ENCODE measurements at places on chromosomes 16 and 17.

DNA sequence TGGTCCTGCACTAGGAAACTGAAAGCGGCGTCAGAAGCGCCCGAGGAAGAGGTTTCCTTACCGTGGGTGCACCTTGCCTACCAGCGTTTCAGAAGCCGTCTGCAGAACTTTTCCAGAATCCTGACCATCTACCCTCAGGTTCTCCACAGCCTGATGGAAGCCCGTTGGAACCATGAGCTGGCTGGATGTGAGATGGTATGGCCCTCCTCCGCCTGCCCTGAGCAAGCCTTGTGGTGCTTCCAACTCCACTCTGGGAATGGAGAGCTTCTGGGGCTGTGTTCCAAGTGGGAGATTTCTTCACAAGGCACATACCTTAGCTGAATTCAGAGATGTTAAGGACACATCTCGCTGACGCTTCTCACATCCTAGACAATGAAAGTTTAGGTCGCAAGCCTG is 51.8 kb upstream of the ENDOV start:
- no peak for DNase-seq

DNA sequence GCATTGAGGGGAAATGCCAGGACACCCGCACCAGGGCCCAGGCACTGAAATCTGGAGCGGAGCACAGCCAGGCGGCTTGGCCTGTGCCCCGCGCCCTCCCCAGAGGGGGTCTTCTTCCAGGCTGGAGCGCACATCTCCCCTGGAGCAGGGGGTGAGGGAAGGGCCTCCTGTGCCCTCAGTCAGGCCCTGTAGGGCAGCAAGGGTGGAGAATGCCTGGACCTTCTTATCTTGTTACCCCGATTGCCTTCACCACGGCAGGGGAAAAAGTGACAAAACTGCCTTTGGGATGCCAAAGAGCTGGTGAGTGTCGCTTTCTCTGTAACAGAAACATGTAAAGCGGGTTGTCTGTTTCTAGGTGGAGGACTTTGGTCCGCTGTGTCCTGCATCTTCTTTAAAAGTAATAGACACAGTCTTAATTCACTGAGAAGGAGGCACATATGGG is 48.3 kb upstream of the BAHCC1 start:
- DNase-seq = no peak

DNA sequence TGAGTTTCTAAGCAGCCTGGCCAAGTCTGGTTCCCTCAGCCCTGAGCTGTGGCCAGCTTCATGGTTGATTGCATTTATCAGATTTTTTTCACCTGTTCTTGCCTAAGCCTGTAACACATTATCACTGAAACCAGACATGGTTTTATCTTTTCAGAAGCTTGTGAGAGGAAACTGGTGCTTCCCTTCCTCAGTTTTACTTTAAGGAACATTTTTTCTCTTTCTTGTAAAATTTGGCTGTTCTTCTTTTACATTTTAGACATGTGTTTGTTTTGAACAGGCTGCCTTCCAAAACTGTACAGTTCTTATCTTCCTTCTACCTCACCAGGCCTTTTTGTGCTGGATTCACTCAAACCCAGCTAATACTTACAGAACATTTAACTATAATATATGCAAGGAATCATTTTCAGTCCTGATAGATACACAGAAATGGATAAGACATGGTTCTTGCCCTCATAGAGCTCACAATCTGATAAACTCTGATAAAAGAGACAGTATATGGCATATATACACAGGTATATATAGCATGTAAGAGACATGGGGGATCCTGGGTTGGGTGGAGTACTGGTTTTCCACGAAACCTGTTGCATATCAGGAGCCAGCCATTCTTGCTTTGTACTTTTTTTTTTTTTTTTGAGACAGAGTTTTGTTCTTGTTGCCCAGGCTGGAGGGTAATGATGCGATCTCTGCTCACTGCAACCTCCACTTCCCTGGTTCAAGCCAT is 44.5 kb downstream of the ZNRF1 start:
- peak; percentile 99 for DNase-seq

DNA sequence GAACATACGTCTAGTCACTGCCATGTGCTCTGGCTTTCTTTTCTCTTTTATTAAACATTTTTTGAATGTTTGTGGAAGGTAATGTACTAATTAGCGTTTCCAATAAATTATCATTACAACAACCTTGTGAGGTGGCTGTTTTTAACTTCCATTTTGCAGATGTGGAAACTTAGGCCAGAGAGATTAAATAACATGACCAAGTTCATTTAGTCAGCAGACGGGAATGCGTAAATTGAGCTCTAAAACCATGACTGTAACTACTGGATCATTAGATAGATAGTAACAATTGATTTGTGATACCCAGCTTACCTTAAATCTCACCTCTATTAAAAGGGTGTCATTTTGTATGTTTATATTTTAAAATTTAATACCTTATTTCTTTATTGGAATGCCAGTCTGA is 49.4 kb downstream of the RABEP1 start:
- no peak for DNase-seq

- no peak for DNase-seq
Measured at GRCh38 chr16:1026784-1027500, 45.4 kb downstream of the SOX8 start.

DNA sequence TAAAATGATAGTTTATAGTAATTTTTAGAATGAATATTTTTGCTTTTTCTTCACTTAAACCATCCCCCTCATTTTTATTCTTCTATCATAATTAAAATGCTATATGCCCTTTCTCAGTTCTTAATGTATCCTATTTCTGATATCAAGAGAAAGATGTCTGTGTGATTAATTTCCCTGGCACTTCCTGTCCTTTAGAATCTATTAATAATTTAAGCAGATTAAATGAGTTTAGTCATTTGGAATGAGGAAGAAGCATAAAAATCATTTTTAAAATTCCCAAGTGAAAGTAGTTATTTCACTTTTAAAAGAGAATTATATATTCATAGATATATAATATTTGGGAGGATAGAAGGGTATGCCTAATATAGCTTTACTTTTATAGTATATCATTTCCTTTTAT is 27.8 kb upstream of the CDR2 start:
- no peak for DNase-seq

DNA sequence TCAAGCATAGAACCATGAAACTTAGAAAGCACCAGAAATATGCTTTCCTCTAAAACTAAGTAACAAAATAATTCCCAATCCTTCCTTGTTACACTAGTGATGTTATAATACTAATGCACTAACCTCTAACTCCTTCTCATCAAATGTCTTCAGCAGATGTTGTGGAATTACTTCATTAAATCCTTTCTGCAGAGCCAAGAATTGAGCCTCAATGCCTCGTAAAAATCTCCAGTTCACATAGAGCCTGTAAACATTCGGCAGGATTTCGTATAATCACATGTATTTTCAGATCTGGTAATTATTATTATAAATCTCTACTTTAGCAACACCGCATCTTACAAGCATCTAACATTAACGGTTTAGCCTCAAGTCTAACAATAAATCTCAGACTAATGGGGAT is 44.7 kb downstream of the CEP95 start:
- no peak for DNase-seq

DNA sequence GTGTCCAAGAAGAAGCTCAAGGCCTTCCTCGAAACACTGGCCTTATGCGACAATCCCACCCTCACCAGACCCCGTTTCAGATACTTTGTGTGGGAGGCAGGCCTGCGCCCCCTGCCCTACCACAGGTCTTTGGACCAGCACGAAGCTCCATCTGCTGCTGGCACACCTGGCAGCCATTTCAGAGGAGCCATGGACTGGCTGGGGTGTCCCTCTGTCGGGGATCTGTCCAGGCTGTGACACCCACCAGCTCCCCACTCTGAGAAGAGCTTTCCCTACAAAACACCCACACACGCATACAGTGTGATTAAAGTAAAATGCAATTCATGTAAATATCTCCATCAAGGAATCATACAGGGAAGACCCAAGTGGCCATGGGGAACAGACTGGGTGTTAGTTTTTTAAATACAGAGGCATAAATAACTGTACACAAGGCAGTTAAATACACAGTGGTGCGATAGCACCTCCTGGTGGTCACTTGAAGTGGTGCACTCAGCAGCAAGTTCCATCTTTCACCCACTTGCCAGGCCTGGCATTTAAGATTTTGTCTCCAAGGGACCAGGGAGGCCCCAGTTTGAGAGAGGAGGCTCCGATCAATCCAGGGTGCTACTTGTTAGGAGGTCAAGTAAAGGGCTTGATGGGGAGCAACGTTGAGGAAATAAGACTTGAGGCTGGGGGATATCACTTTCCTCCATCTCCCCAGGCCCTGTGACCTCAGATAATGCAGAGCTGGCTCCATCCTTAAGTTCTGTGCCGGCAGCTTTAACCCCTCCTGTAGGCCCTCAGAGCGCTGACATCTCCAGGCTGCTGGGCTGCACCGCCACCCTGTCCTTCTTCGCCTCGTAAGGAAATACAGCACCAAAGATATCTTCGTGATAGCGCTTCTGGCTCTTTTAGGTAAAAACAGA is 43.6 kb downstream of the NOS2 start:
- DNase-seq = peak; percentile 79

- no peak for DNase-seq
Measured at GRCh38 chr17:63345611-63346010, 100.5 kb downstream of the CYB561 start.

GRCh38 chr16:11301645-11302501 is 20.7 kb upstream of the PRM1 start:
- no peak for DNase-seq

- peak; percentile 18 for DNase-seq
Measured at GRCh38 chr16:78005881-78006280, 16.5 kb upstream of the CLEC3A start.

GRCh38 chr17:33647956-33648355 is 354.9 kb upstream of the ASIC2 start:
- peak; percentile 50 for DNase-seq

DNA sequence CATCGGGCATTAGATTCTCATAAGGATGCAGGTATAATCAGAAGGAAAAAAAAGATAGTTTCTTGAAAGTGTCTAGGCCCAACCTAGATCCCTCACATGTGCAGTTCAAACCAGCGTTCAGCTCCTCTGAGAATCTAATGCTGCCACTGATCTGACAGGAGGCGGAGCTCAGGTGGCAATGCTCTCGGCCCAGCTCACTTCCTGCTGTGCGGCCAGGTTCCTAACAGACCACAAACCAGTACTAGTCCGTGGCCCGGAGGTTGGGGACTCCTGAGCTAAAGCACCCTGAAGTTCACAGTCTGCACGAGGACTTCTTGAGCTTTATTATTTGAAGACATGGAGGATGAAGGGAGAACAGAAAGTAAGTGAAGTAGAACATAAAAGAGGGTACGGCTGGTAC is 16.8 kb downstream of the SMCR8 start:
- DNase-seq = no peak

DNA sequence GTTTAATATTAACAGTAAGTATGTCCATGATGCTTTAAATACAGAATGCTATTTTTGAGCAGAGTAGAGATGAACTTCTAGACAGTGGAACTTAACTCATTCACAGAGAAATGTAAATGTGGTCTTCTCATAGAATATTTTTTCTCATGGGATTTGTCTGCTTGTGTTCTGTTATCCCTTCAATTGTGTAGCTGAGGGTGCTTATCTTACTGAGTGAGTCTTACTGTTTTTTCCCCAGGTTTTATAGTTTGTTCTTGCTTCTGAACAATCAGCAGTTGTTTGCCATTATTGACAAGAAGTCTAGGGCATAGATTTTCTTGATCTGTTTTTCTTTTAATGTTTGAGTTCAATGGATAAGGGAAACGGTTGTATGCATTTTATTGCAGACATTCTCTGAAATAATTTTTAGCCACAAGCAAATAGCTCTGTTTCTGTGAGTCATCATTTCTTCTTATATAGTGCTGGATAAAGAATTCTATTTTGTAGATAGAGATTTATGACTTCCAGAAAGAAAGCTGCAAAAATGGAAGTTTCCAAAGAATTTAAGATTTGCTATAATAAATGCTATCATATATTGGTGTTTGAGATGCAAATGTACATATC is 60.5 kb downstream of the NF1 start:
- no peak for DNase-seq

- peak; percentile 66 for DNase-seq
Measured at GRCh38 chr17:62652251-62653001, 25.0 kb downstream of the MRC2 start.

- no peak for DNase-seq
Measured at GRCh38 chr16:200388-200787, 20.1 kb downstream of the HBQ1 start.

GRCh38 chr17:49472527-49472926 is 22.6 kb upstream of the NGFR start:
- no peak for DNase-seq

- no peak for DNase-seq
Measured at GRCh38 chr16:53886482-53887378, 182.8 kb downstream of the FTO start.

DNA sequence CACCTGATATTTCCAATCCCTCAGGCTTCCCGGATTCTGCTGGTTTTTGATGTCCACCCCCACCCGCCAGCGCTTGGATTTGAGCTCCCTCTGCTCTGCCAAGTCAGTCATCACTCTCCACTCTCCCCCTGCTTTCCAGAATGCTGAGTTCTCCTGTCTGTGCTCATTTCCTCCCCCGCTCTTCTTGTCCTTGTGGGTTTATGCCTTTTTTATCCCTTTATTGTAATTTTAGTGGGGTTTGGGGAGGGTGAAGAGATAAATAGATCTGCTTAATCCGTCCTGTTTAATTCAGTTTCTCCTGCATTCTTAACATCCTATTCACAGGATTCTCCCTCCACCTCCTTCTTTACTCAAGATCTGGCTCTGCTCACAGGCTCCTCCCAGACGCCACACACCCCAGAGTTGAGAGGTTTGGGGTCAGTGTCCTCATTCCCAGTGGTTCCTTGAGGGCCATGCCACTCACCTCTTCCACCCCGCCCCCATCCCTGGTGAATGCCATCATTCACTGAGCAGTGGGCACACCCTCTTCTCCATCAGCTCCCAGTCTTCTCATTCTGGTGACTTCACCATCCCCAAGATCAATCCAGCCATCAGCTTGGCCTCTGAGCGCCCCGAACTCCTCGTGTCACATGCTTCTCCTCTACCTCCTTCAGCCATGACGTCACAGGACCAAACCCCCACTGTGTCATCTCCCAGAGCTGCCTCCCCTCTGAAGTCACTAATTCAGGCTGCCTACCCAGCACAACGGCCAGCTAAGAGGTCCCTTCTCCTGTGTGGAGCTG is 15.1 kb upstream of the GUCY2D start:
- DNase-seq = no peak

- no peak for DNase-seq
Measured at GRCh38 chr17:55487695-55488432, 23.4 kb downstream of the SMIM36 start.

DNA sequence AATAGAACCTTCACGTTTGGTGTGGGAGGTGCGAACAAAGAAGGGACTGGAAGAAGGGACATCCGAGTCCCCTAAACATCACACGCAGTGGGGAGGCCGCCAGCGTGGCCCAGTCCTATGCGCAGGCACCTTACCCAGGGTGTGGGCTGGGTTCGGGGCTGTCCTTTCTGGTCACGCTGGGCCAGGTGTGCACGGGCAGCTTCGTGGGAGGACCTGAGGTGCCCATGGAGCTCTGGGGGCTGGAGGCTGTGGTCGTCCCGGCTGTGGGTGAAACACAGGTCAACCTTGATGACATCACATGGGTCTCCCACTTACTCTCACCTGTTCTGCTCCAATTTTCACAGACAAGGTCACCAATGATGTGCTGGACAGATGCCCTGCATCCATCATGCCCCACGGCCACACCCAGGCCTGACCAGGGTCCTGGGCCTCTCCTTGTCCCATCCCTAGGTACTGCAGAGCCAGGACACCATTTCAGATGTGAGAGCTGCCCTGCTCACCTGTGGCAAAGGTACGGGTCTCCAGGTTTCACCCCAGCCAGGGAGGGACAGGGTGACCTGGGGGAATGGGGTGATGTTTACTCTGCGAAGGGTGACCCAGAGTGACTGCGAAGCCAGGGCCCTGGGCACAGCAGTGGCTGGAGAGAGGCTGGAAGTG is 3.1 kb downstream of the CD300C start:
- DNase-seq = no peak

GRCh38 chr17:67571478-67571877 is 146.3 kb upstream of the NOL11 start:
- no peak for DNase-seq
